ENCODE measurements at places on chromosomes 6 and 20.

- DNase-seq, result no peak
Measured at GRCh38 chr6:109330263-109330662, 52.0 kb downstream of the CD164 start.

DNA sequence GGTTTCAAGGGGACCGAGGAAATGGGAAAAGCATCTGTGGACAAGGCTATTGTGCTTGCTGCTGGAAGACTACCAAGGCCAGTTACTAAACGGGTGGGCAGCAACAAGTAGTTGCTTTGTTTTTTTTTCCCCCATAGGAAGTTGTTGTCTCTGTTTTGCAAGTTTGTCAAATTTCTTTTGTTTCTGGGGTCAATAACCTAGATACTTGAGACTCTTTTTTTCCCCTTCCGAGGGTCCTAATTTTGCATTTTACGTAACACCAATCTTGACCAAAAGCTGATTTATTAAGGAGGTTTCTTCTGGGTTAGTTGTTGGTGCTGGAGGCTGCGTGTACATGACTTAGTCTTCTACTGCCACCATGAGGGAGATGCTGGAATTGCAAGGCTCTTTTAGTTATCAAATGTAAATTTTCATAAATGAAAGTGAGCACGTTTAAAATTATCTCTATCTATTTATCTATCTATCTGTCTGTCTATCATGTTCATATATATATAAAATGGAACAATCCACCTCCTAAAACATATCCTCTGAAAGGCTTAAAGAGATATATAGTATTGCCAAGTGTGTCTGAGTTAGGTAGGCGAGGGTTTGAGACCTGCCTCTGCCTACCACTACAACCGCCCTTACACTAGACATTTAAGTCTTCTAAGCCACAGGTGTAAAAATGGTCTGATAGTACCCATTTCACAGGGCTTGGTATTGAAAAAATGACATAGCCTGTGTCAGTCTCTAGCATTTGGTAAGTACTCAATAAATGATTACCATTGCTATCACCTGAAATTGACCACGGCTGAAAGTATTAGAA is 60.2 kb downstream of the GCLC start:
- DNase-seq, result peak; percentile 9

DNA sequence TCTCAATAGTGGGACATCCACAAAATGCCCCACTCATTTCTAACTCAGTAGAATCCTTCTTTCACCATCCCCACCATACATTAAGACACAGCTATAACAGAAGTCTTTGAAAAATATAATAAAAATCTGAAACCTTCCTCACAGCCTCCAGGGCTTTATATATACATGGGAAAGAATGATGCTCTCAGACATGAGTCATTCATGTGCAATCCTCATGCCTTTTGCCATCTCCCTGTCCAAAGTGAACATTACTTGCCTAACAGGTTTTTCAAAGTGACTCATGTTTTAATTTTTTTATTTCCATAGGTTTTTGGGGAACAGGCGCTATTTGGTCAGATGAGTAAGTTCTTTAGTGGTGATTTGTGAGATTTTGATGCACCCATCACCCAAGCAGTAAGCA is 162.7 kb downstream of the RALGAPA2 start:
- no peak for DNase-seq

DNA sequence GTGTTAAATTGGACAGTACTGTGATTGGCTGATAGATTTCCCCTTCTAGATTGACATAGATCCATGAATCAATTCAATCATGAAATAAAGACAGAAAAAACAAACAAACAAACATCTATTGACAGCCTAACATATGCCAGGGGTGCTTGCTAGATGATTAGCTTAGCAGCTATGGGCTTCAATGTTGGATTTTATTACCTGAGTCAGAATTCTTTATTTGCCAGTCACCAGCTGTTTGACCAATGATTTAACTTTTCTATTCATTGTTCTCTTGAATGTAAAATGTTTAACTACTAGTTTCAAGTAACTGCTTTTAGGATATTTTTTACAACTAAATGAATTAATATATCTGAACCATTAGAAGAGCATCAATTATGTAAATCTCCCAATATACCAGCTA is 901.3 kb upstream of the CITED2 start:
- DNase-seq, result no peak

- DNase-seq, result no peak
Measured at GRCh38 chr6:123668965-123669591, 32.3 kb upstream of the TRDN start.

- DNase-seq, result no peak
Measured at GRCh38 chr20:6732001-6732447, 35.5 kb upstream of the BMP2 start.

GRCh38 chr6:143966312-143966711 is 41.7 kb downstream of the PLAGL1 start:
- DNase-seq, result no peak

DNA sequence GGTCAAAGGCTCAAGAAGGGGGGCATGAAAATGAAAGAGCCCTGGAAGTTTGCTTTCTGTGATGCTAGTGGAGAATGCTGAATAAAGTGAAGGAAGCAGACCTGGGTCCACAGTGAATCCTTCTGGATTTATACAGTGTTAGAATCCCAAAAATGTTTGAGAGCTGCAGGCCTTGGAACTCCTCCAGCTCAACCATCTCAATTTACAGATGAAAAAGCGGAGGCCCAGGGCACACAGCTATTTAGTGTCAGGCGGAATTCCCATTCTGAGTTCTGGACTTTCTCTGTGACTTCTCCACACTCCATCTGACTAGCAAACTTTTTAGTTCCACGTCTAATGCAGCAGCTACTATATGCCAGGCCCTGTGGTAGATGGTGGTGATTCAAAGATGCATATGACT is 1.5 kb upstream of the PRSS35 start:
- no peak for DNase-seq

DNA sequence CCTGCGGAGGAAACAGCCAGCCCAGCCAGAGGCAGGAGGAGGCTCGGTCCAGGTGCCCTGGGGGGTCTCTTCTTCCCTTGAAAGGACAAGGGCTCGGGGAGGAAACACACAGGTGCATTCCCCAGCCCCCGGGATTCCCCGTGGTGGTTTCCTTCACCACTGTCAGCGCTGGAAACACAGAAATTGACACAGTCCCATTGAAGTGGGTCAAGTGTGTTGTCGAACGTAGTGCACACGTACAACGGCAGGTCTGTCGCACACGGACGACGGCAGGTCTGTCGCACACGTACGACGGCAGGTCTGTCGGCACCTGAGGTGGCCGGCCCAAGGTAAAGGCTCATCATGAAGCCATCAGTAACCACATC is 80.9 kb downstream of the DLL1 start:
- no peak for DNase-seq

DNA sequence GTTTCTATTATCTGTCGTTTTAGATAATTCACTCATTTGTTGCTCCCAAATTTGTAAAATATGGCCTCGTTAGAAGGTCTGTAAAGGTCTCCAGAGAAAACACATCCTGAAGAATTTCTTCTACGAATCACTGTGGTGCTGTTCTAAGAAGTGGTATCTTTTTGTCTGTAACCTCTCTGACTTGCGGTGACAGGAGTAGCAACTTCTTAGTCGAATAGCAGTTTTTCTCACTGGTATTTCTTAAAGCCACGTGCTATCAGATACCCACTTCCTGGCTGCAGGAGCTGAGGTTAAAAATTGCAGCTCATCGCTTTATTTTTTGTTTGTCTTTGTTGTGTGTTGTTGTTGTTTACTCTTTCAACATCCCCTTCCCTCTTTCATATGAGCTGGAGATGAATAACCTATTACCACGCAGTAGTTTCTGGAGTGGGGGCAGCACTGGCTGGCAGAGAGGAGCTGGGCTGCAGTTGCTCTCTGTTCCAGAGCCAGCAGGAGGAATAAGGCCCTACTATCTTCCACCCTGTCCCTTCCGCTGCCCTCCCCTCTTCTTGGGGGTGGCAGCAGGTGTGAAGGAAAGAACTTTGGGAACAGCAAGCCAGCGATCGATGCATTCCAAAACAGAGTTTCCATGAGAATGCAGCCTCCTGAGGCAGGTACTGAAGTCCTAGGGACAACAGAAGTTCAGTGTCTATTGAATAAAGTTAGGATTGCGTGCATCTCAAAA is 64.7 kb downstream of the C6orf118 start:
- no peak for DNase-seq

- DNase-seq, result no peak
Measured at GRCh38 chr20:38132156-38132909, 32.7 kb downstream of the TGM2 start.

DNA sequence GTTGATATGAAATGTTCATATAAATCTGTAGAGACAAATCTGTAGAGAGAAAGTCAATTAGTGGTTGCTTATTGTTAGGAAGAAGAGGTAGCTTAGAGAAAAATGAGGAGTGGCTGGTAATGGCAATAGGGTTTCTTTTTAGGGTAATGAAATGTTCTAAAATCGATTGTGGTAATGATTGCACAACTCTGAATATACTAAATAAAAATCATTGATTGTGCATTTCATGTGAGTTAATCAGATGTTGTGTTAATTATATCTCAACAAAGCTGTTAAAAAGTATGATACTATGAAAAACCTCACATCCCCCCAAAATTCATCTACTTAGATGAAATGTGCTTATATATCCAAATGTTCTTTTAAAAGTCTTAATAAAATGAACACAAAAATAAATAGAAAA is 84.2 kb downstream of the CEP57L1 start:
- no peak for DNase-seq

DNA sequence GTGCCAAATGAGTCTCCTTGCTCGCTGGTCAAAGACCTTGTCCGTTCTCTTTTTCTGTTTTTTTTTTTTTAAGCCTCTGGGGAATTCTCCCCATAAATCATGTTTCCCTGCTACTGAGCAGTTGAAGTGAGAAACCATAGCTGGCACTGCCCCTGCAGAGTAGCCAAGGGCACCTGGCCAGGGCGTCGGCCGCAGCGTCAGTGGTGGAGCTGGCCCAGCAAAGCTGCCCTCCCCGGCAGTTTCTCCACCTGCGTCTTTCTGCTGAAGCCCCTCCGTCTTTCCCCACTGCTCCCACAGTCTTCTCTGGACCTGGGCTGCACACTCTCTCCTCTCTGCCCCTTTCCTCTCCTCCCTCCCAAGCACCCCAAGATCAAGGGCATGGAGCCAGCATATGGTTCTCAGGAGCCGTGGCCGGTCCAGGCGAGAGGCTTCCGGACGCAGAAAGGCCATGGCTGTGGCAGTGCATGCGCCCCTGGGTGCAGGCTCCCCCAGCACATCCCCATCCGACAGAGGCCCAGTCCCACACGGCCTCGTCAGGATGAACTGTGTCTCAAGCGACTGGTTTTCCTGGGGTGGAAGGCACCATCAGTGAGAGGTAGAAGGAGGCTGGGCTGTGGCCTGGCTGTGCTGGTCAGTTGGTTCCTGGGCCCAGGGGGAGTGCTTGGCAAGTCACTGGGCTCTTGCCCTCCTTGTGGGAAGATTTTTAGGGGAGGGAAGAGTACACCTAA is 218.1 kb downstream of the ERMARD start:
- no peak for DNase-seq

DNA sequence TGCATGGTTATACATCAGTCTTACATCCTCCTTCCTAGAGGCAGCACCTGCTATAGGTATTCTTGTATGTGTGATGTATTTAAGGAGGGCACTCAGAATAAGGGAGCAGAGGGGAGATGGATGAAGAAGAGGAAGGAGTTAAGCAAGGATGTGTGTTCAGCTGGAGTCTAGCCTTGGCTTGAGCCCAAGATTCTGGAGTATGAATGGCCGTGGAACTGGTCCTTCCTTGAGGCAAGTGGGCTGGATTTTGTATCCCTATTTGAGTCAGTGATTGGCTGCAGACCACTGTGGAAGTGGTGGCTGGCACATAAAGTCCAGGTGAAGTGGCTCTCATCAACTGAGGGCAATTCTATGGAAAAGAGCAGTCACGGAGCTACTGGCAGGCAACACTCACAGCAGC is 112.0 kb upstream of the RNF24 start:
- DNase-seq, result no peak

DNA sequence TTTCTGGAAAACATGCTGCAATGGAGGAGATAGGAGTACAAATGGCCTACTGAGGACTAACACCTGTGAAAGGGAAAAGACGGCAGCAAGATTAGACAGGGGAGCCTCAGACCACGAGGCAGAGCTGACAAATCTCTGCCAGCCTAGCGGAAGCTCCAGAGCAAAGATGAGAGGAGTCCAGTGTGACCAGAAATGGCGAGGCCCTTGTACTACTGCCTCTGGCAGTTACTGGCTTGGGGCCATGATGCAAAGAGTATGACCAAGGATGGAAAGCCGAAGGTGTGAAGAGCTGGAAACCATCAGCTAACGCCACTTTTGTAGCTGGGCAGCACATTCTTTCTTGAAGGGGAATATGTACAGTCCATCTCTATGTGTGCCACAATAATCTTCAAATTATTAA is 55.4 kb downstream of the RALGAPA2 start:
- DNase-seq, result no peak

DNA sequence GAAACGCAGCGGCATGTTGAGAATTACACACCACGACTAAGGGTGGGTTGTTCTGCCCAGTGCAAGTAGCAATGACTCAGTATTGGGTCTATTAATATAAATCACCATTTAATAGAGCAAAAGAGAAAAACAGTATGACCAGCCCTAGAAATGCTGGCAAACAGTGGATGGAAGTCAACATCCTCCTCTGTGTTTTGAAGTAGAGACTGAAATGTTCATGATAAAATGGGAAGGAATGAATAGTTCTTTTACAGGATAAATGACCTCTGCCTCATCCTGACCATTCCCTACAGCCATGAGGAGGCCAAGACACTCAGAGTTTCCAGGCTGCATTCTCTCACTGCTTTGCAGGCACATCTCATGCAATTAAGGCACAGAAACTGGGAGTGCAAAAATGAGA is 111.8 kb downstream of the PSMB1 start:
- DNase-seq, result no peak

DNA sequence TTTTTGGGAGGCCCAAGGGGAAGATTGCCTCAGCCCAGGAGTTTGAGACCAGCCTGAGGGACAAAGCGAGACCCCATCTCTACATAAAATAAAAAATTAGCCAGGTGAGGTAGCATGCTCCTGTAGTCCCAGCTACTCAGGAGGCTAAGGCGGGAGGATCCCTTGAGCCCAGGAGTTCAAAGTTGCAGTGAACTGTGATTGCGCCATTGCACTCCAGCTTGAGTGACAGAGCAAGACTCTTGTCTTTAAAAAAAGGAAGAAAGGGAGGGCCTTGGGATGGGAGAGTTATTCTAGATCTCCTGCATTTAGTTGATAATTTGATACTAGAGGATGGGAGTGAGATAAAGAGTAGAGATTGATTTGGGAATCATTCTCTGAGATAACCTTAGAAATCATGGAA is 68.1 kb downstream of the ITCH start:
- no peak for DNase-seq

DNA sequence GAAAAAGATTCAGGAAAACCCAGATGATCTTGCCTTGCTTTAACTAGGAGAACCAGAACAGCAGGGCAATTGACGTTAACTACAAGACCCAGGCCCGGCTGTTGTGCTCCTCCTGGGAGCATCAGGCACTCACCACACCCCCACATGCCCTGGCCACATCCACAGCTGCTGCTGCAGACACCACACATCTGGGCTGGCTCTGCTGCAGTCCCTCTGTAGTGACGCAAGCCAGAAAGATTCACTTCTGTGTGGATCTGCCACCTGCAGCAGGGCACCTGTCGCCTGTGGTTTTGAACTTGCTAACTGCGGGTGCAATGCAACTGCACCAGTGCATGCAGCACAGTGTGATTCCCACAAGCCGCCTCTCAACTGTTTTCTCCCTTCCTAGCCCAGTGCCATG is 228.8 kb downstream of the SYNDIG1 start:
- DNase-seq, result no peak

All from effector memory CD4-positive, alpha-beta T cell (primary cell).